Foreskin keratinocyte (primary cell): ENCODE measurements at places on chromosomes 5 and 9. TPM values are rescaled to one million over a fixed set of nuclear protein-coding genes. Genes with fewer than 3 reads are reported as not detected.

DNA sequence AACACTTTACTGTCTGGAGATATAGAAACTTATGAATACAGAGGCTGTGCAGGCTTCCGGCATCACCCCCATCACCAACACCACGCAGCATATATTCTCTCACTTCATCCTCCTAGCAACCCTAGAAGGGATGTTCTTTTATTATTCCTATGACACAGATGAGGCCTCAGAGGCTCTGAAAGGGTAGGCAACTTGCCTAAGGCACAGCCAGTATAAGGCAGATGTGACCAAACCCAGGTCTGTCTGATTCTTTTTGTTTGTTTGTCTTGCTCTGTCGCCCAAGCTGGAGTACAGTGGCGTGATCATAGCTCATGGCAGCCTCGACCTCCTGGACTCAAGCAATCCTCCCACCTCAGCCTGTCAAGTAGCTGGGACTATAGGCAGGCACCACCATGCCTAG, 22.8 kb upstream of the CORO2A start:
- DNase-seq = no peak

DNA sequence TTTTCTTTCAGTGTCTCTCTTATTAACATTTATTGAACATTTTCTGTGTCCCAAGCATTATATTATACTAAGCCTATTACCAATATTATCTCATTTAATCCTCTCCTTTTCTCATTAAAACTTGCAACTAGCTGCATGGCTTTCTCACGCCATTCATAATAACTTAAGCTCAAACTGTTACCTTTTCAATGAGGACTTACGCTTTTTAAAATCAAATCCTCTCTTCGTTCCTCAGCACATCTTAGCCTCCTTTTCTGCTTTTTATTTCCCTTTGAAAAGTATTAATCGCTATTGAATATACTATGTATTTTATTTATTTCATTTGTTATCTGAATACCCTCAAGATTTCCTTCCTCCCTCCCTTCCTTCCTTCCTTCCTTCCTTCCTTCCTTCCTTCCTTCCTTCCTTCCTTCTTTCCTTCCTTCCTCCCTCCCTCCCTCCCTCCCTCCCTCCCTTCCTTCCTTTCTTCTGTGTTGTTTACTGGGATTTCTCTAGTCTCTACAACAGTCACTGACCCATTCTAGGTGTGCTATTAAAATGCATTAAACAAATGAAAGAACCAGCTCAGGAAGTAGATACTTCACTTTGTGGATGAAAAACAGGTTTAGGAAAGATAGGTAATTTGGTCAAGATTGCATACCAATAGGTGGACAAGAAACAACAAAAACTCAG, 294.1 kb upstream of the TUT7 start:
- DNase-seq = no peak

GRCh38 chr9:6459718-6460117, 46.7 kb downstream of the UHRF2 start:
- DNase-seq = no peak

GRCh38 chr9:129078691-129079503, 2.0 kb upstream of the DOLPP1 start:
- DNase-seq = no peak

GRCh38 chr9:112755675-112756074, 5.1 kb downstream of the SNX30 start:
- no peak for DNase-seq

The MAN1B1 gene
- total RNA-seq = 41.1 and 49.1 TPM in 2 replicates

The P4HA2 gene
- total RNA-seq = 49.9 and 74.4 TPM in 2 replicates

The STK32A gene
- under 0.01 TPM in 1 of 2 replicates, not detected in the other for total RNA-seq
